T-helper 22 cell (primary cell): ENCODE measurements at places on chromosomes 2 and 18.

GRCh38 chr2:200625958-200626363 is 40.1 kb downstream of the AOX1 start:
- DNase-seq, result no peak

DNA sequence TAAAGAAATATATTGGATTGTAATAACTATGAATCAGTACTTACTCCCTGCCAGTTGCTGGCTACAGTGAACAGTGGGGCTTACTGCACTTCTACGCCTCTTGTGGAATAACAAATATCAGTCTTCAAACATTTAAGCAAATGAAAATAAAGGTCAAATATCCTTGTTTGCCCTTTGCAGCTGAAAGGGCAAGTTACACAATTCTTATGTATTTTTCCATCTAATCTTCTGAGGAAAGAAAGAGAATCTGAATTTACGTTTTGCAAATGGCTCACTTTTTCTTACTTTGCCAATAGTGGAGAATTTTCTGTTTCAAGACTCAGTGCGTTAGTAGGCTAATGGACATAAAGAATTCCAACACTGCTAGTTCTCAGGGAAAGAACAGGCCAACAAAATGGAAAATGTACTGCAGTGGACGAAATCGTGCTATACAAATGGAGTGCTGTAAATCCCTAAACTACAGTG is 157.2 kb upstream of the TMEM200C start:
- DNase-seq, result no peak

DNA sequence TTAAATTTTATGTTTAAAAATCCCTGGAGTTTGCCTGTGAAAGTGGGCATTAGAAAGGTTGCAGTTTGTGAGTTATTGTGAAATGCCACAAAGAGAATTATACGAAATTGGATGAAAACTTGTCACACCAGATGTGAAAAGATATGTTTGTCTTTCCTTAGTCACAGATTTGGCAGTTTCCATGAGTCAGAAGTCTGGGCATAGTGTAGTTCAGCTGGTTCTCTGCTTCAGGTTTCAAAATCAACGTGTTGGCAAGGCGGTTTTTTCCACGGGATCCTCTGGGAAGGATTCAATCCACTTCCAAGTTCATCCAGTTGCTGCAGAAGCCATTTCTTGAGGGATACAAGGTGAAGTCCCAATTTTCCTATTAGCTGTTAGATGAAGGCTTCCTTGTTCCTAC is 658.0 kb upstream of the CDH2 start:
- no peak for DNase-seq

GRCh38 chr2:19251554-19251953 is 106.9 kb downstream of the OSR1 start:
- DNase-seq, result no peak

GRCh38 chr2:203567691-203568090 is 32.6 kb upstream of the RAPH1 start:
- no peak for DNase-seq

GRCh38 chr2:172951554-172951953 is 124.1 kb upstream of the MAP3K20 start:
- DNase-seq, result no peak

DNA sequence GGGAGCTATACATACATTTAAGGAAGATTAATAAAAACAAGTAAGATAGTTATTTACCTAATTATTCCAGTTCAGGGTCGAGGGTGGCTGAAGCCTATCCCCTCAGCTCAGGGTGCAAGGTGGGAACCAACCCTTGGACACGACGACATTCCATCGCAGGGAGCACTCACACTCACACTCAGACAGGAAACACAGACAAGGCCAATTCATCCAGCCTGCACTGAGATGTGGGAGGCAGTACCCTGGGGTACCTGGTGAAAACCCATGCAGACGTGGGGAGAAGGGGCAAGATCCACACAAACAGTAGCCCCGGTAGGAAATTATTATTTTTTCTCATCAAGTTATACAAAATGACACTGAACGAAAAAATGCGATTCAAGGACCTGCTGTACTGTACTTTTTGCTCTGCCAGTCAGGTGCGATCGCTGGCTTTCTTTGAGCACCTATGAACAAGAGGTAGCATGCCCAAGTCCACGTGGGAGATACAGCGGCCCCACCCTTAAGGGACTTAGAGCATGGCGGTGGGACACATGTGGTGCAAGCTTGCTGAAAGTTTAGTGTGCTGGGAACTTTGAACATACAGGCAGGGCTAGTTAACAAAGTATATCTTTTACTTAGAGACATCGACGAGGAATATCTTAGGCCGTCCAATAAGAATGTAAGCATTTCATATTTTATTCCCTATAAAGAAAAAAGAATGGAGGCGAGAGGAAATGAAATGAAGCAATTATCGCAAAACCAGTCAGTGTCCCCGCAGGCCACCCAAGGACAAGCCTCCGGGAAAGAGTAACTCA is 624 bp downstream of the METTL8 start:
- DNase-seq, result peak; percentile 12

GRCh38 chr2:50773211-50773932 is 258.6 kb downstream of the NRXN1 start:
- DNase-seq, result no peak

GRCh38 chr2:96916156-96916630 is 46.3 kb upstream of the SEMA4C start:
- DNase-seq, result no peak

DNA sequence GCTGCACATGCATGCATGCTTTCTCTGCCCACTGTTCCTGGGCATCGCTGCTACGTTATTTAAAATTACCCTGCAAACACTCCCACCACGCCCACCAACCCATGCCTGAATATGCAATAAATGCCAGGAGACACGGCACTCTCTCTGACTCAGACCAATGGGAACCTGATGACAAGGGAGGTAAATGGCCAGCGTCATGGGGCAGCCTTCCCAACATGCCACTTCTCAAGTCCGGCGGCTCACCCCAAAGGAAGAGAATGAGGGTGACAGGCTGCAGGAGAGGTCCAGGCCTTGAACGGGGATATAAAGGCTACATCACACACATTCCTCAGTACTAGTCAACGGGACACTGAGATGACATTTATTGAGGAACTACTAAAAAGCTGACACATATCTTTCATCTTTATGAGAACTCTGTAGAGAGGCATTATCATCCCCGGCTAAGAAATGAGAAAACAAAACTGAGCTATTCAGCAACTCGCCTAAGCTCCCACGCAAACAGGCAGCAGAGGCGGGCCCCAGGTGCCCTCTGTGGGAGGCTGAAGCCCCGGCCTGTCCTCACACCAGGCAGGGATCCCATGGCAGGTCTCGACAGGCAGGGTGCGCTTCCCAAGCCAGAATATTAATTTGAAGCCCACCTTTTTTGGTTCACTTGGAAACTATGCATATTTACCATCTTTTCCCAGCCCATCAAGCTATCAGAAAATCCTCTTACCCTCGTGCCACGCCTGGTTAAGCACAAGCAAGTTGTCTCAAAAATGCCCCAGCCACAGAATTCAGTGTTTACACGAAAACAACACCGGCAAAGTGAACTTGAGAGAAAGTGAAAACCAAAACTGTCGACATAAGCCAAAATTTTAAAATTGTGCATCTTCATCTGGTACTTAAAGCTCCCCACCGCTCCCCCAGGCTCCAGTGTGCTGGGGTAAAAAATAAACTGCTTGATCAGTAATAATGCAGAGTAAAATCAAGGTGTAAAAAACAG is 166.3 kb downstream of the HDAC4 start:
- DNase-seq, result no peak

DNA sequence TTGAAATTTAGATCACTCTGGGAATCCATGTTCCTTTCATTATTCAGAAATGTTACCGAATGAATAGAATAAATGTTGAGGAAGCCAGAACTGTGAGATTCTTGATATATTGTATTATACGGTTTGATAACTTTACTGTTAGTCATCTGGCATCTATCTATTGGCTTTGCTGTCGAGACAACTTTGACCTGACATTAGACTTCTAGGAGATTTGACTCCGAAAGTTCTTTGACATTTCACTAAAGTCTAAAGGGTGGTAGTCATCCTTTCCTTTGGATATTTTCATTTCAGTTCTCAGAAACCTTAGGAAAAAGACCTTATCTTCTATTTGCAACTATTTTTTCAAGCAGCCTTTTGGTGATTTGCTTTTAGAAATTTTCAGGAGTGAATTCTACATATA is 1.9 kb downstream of the BMPR2 start:
- DNase-seq, result no peak

GRCh38 chr18:2914881-2915240 is 68.1 kb downstream of the EMILIN2 start:
- DNase-seq, result no peak

DNA sequence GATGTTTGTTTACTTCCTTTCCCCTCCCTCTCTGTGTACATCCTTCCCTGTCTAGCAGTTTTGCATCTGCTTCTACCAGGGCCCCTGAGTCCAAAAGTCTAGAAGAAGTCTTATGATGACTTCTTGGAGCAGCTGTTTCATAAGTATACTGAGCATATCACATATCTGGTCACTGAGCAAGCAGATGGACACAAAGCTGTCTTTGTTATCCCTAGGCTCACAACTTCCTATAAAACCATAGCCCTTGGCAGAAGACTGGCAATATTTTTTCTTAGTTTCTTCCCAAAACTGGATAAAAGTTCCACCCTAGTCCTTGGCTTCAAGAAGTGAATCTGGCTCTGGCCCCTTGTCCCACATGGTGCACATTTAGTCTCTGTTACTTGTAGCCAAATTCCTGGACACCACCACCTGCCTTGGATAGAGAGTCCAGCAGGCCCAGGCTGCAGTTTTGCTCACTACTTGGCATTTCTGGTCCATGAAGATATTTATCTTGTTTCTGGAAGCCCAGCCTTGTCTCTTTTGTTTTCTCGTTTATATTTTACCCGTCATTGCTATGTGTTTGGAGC is 22.5 kb downstream of the THOC1 start:
- DNase-seq, result no peak

- DNase-seq, result no peak
Observed at GRCh38 chr2:176079831-176080539, 3.8 kb downstream of the EVX2 start.

GRCh38 chr2:205754924-205755321 is 72.6 kb downstream of the NRP2 start:
- DNase-seq, result no peak

- no peak for DNase-seq
Observed at GRCh38 chr2:15040429-15041084, 408.0 kb downstream of the LRATD1 start.

DNA sequence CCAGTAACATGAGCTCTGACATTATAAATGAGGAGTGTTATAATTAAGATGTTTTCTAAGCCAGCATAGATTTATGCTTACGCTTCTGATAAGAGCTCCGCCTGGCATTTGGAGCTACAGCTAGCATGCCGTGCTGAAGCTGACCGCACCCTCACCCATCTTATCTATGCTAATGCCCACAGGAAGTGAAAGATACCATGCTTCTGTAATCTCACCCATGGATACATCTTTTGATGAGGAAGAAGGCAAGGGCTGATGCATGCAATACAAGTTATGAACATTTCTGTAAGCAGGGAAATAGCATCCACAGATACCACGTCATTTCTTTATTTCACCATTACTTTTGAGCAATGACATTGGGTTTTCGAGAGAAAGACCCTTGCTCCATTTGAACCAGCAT is 82.3 kb downstream of the ARL4C start:
- DNase-seq, result no peak

GRCh38 chr2:40872580-40872979 is 420.7 kb upstream of the SLC8A1 start:
- no peak for DNase-seq

DNA sequence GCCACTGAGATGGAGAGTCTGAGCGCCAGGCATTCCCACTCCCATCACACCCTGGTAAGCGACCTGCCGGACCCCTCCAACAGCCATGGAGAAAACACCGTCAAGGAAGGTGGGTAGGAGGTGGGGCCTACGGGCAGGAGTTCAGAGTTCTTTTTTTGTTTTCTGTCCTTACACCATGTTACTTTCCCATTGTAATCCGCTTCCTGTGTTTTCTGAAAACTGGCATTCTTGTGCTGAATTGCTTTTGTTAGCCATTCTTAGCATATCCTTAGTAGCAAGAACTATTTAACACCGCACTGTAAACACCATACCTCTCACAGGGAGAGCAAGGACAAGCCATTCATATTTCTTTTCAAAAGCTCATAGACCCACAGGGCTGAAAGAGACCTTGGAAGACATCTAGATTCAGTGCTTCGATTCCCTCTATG is 46.2 kb downstream of the UNC80 start:
- no peak for DNase-seq

DNA sequence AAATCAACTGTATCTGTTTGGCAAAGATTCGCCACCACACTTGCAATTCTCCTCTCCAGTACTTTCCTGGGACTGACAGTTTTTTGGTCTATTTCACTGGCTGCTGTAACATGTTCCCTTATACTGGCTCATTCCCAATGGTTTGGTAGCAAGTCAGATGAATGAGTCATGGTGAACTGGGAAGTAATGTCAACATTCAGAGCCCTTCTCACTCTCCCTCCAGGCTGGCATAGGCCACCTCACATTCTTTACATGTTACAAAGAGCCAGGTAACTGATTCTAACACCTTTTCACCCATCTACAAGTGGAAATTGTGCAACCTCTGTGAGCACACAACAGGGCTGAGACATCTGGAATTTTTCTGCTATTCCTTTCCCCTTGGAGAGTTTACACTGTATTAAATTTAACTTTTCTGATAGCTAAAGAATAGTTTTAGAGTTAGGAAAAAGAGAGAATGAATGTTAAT is 111.3 kb upstream of the TLK1 start:
- DNase-seq, result no peak

GRCh38 chr2:23363831-23364230 is 21.1 kb upstream of the KLHL29 start:
- DNase-seq, result no peak

DNA sequence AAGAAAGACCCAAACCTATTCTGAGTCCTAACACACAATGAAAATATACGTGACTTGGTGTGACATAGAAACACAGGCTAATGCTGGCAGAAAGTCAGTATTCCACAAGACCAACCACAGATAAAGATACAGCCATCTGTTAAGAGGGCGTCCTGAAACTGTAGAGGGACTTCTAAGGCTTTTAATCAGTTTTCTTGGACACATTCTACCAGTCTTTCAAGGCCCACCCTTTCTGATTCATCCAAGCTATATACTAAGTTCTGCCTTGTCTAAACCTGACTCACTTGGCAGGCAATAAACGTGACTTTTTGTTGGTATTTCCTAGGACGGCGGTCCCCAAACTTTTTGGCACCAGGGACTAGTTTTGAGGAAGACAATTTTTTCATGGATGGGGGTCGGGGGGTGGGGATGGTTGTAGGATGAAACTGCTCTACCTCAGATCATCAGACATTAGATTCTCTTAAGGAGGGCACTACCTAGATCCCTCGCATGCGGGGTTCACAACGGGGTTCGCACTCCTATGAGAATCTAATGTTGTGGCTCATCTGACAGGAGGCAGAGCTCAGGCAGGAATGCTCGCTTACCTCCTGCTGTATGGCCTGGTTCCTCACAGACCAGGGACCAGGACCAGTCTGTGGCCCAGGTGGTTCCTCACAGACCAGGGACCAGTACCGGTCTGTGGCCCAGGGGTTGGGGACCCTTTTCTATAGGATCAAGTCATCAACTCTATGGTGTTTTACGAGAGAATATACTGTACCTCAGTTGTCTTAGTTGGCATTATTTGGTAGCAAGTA is 61.4 kb downstream of the SP3 start:
- DNase-seq, result no peak

DNA sequence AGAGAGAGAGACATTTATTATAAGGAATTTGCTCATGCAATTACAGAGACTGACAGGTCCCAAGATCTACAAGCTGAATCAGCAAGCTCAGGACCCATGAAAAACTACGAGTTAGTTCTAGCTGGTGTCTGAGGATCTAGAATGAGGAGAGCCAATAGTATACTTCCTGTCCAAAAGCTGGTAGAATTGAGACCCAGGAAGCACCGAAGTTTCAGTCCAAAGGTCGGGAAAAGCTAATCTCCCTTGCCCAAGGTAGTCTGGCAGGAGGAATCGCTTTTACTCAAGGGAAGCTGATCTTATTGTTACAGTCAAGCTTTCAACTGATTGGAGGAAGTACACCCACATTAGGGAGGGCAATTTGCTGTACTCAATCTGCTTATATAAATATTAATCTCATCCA is 389.6 kb downstream of the ADCYAP1 start:
- no peak for DNase-seq
